Epithelial cell of esophagus (primary cell): ENCODE measurements at places on chromosomes 16 and 17.

DNA sequence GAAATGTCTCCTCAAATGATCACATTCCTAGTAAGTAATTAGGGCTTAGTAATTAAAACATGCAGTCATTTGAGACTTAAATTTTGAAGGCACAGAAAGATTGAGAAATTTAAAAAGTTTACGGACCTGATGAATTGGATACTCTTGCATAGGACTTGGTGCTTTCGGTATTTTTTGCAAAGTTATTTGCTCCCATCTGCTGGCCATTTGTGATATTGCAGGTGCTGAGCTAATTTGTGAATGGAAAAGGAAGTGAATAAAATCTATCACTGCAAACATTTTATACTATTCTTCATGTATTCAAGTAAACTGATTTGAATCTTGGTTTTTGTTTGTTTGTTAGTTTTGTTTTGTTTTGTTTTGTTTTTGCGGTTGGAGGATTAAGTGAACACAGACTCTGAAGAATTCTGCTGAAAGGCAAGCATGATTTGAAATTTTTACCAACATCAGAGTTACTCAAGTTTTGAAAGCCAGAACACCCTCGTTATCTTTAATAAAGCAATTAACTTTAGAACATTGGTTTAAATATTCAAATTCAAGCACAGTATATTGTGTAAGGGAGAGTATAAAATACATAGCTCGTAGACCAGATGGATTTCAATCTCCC, 689.5 kb upstream of the RBFOX1 start:
- DNase-seq = peak; percentile 64

DNA sequence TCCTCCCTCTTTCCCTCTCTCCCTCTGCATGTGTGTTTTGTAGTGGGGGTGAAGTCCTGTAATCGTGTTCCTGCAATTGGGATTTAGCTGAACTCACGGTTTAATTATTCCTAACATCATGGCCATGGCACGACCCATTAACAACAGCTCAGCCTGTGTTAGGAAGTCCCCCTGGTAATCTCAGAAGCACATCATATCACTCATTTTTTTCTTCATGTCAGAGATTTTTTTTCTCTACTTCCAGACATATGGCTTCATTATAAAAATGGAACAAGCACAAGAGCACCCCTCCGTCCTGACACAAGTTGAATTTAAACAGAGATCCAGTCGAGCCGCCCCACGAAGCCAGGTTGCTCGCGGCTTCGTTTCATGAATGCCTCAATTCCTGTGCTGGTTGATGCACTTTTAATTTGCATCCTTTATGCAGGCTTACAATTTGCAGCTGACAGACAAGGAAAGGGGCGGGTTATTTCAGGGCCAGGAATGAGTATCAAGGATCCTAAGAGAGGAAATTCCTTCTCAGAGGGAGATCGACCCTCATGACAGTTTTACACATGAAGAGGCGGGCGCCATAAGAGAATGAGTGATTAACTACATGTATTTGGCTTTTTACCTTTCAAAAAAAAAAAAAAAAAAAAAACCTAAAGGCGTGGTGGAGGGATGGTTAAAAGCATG, 192.9 kb downstream of the MAF start:
- DNase-seq = no peak

DNA sequence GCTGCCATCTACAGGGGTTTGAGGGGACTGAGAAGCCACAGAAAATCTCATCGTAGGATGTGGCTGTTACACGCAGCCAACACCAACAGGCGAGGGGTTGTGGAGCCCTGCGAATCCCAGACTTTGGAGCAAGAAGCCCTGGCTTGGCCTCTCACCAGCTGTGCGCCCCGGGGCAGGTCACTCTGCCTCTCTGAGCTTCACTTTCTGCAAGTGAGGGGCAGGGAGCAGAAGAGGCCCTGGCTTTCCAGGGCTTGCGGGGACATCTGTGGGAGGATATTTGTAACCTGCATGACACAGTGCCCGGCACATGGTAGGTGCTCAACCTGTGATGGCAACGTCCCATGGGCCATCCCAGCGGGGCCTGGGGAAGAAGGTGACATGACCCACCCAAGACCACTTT, 32.9 kb upstream of the CIBAR2 start:
- DNase-seq = no peak

DNA sequence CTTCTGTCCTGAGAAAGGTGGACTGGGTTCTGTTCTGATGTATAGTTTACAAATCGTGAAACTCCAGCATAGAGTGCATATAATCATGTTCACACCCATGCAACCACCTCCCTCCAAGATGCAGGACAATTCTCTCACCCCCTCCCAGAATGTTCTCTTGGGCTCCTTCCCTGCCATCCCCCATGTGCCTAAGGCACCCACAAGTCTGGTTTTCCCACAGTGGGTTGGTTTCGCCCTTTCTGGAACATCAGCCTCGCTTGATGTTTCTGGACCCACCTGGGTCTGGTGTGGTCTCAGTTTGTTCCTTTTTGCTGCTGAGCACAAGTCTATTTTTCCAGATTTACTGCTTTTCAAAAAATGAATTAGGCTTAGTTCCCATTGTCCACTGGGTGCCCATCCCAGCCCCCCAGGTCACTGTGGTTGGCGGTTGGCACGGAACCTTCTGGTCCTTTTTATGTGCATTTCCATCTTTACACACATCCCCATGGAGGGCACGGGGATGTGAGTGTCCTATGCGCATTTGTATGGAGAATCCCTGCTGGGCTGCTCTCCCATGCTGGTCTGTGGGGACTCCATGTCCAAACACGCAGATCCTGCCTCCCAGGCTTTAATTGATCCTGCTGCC, 19.0 kb downstream of the MAP2K3 start:
- DNase-seq = no peak

- no peak for DNase-seq
Measured at GRCh38 chr17:4666296-4666695, 24.8 kb upstream of the ALOX15 start.

DNA sequence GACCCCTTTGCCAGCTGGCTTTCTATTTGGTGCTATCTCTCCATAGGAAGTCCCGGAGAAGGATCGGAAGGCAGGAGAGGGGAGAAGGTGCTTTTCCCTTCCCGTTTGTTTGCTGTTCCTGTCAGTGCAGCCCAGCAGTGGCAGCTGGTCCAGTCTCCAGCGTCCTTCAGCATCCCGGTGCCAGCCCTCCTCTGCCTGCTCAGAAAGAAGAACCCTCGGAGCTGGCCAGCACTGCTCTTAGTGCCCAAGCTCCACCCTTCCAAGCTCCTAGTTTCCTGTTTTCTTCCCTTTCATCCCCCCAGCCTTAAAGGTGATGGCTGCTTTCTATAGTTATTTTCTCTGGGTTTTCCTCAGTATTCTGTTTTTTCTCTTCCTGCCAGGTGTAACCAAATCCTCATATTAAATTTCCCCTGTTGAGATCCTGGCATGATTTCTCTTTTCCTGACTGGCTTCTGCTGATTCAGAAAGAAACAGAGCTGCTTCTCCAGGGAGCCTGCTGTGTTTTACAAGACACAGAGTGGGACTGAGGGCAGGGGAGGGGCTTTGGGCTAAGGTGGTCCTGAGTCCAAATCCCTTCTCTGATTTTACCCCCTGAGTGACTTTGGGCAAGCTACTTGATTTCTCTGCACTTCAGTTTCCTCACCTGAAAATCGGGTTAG, 186.8 kb downstream of the COPRS start:
- DNase-seq = no peak

GRCh38 chr17:60335289-60335688, 56.6 kb downstream of the USP32 start:
- DNase-seq = no peak

- DNase-seq = no peak
Measured at GRCh38 chr16:2715064-2715463, 5.0 kb downstream of the PRSS27 start.

- DNase-seq = no peak
Measured at GRCh38 chr17:83035722-83036121, 43.7 kb upstream of the METRNL start.

DNA sequence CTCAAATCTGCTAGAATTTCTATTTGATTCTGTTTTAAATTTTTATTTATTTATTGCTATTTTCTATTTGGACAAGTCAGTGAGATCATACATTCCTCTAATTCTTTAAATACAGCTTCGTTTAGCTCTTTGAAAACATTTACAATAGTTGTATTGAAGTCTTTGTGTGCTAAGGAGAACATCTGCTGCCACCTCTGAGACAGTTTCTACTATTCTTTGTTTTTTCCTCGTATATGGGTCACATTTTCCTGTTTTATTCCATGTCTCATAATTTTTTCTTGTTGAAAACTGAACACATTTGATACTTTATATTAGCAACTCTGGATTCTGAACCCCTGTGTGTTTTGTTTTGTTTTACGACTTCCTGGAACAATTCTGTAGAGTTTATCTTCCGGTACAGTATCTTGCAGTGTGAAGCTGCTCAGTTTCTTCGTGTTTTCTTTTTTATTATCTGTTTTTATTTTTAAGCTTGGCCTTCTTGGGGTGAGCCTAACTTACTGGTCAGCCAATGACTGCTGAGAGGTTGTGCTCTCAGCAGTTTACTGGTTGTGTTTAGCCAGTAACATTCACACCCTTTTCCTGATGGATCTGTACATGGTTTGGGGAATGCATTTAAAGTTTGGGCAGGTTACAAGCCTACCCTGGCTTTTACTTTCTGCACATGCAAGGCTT, 99.0 kb downstream of the CA4 start:
- no peak for DNase-seq

DNA sequence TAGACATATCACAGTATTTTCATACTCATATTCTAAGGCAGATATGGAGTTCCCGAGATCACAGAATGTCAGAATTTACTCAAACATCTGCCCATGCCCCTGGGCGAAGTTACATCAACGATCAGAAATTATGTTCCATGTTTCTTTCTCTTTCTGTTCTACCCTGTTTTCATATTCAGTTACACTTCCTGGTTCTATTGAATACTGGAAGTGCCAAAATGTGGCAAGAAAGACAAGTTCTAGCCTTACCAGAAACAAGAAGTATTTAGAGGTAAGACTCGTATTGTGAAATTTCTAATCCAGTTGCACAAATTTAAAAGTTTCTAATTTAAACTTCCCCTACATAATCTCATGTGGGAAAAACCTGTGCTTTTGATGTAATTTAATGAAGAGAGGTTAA, 36.1 kb downstream of the KCNJ2 start:
- DNase-seq = peak; percentile 74

DNA sequence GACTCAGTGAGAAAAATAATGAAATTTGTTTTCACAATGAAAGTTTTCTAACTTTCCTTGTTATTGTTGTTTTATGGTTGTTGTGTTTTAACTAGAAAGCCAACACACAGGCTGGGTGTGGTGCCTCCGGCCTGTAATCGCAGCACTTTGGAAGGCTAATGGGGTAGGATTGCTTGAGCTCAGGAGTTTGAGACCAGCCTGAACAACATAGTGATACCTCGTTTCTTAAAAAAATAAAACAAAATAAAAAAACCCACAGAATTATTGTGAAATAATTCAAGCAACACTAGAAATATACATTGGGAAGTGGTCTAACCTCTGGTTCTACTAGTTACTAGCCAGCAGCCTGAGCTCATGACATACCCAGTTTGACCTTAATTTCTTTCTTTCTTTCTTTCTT, 630 bp downstream of the MILR1 start:
- no peak for DNase-seq

DNA sequence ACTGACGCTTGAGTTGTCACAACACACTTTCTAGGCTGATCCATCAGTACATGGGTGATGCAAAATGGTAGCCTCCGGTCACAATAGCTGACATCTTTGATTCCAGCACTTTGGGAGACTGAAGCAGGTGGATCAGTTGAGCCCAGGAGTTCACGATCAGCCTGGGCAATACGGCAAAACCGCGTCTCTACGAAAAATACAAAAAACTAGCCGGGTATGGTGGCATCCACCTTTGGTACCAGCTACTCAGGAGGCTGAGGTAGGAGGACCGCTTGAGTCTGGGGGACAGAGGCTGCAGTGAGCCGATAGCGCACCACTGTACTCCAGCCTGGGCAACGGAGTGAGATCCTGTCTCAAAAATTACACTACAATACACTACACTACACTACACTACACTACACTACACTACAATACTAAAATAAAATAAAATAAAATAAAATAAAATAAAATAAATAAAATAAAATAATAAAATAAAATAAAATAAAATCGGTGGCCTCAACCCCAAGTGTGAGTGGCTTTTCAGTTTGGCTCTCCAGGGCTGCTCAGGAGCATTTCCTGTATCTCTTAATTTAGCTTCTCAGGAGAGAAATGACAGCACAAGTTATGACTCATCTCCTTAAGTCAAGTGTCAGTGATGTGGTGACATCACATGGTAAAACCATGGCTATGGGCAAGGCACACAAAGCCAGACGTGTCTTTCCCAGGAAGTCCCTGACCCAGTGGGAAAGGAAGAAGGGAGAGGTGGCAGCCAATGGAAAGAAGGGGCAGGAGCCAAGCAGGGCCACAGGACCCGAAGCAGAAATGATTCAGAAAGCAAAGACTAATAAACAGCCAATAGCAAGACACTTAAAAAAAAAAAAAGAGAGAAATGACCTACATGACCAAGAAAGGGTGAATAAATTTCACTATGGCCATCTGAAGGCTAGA, 75.3 kb upstream of the TBC1D3K start:
- peak; percentile 91 for DNase-seq

DNA sequence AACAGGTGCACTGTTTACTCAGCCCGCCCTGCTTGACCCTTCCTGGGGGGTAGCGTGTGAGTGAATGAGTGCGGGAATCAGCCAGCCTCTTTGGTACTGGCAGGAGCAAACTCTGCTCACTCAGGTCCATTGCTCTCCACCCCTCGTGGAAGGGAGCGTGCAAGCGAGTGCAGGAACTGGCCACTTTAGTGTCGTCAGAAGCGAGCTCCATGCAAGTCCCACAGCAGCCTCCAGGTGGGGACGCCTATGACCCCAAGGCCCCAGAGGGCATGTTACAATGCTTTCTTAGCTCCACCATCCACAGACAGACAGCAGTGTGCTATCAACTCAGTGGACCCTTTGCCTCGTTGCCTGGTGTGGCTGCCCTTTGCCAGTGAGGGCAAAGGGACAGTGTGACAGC, 1025.1 kb upstream of the CDH8 start:
- DNase-seq = no peak

DNA sequence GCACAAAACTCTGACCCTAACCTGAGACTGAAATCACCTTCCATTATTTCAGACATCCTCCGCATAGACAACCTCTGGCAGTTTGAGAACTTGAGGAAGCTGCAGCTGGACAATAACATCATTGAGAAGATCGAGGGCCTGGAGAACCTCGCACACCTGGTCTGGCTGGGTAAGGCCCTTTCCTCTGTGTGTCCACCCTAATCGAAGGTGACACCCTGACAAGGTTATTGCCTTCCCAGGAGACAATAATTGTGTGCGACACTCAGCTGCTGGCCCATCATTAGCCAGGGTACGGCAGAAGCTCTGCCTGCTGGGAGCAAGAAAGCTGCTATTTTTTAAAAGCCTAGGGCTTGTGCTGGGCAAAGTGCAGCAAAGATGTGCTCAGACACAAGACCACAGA, 11.1 kb downstream of the DRC3 start:
- no peak for DNase-seq

- DNase-seq = no peak
Measured at GRCh38 chr16:49876716-49877129, 20.8 kb upstream of the ZNF423 start.

DNA sequence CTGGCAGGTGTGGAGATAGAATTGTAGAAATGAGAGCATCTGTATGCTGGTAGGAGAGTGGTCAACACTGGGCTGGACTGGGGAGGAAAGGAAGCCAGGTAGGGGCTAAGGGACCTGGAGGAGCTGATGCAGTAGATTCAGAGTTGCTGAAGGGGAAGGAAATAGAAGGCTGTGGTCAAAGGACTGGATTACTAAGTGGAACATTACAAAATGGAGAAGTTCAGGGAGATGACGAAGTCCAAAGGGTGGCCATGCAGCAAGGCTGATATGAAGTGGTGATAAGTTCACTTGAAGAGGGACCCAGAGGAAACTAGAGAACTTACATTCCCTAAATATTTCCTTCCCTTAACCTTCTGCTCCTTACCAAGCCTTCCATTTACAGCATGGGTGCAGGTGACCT, 8.6 kb upstream of the CCL2 start:
- DNase-seq = no peak
